ENCODE measurements at places on chromosomes 7 and 10. TPM values are rescaled to one million over a fixed set of nuclear protein-coding genes. Genes with fewer than 3 reads are reported as not detected.

- no peaks in the 10 kb centered on the region for H3K27me3 ChIP-seq
- H3K4me3 ChIP-seq, result no peak overlapping the region
- no peaks in the 10 kb centered on the region for H3K36me3 ChIP-seq
- H3K4me1 ChIP-seq, result no peaks in the 10 kb centered on the region
- no peak for DNase-seq
- H3K27ac ChIP-seq, result no peak overlapping the region
Measured at GRCh38 chr7:53641091-53641490, 605.7 kb downstream of the POM121L12 start.

GRCh38 chr10:99921948-99922347 is 87.8 kb downstream of the DNMBP start:
- H3K27me3 ChIP-seq, result no peaks in the 10 kb centered on the region
- no peak for DNase-seq
- peaks cover 5% of the 10 kb centered on the region for H3K4me1 ChIP-seq
- H3K27ac ChIP-seq, result no peak overlapping the region

Gene KDM7A
- 14.8 TPM for total RNA-seq

GRCh38 chr7:1461646-1462375 is 2.5 kb upstream of the MICALL2 start:
- no peaks in the 10 kb centered on the region for H3K36me3 ChIP-seq
- H3K4me3 ChIP-seq, result no peak overlapping the region
- no peak overlapping the region for H3K27ac ChIP-seq
- peaks cover 60% of the 10 kb centered on the region for H3K4me1 ChIP-seq
- no peak for DNase-seq

DNA sequence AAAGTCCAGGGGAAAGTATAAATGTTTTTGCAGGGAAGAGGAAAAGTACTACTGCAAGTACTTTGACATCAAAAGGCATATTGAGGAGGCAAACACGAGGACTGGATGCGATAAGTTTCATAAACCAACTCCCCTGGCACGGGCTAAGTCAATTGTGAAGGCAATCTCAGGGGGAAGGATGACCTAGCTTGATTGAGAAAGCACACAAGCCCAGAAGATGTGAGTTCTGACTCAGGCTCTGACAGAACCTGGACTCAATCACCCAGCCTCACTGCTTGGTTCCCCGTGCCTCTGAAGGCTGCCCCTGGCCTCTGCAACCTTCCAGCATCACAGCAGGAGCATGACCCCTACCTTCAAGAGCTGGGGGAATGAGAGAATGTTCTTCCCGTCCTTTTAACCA is 93.2 kb upstream of the ZNF438 start:
- H3K4me1 ChIP-seq, result peaks cover 12% of the 10 kb centered on the region
- no peak overlapping the region for H3K27ac ChIP-seq
- H3K27me3 ChIP-seq, result no peaks in the 10 kb centered on the region

Gene NUDT13
- total RNA-seq, result 1.8 TPM
